ENCODE measurements at places on chromosomes 12 and 14.

DNA sequence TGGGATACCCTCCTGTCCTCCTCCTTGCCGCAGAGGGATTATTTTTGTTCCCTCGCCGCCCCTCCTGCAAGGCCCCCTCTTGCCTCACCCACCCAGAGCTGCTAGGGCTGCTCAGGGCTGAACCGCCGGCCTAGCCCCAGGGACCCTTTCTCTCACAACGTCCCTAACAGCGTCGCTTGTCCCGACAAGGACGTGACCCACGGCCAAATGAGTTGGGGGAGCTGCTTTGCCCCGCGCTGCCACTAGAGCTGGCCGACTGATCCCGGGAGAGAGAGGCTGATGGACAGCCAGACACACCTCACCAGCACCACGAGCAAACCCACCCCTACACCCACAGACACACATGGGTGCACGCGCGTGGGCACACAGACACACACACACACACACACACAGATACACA lies 154.6 kb upstream of the ALG10B start:
- no peak for DNase-seq

GRCh38 chr14:30985796-30986195 lies 39.7 kb upstream of the AP4S1 start:
- DNase-seq, result no peak

DNA sequence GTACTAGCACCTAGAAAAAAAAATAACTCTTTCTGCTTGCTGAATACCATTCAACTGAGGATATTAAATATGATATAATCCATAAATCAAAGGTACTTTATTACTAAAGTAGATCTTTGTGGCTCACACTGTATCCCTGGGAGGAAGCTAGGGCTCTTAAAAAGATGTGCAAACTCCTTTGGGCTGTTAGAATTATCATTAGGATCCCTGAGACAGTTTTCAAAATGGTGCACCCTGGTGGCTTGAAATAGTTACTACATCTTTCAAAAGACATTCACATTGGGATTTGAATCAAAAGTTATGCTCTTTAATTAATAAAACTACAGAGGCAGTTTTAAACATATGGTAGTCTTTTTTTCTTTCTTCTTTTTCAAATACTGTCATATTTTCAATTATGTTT lies 228.5 kb upstream of the G2E3 start:
- no peak for DNase-seq

GRCh38 chr12:108367436-108367835 lies 28.3 kb upstream of the CMKLR1 start:
- DNase-seq, result peak; percentile 30

DNA sequence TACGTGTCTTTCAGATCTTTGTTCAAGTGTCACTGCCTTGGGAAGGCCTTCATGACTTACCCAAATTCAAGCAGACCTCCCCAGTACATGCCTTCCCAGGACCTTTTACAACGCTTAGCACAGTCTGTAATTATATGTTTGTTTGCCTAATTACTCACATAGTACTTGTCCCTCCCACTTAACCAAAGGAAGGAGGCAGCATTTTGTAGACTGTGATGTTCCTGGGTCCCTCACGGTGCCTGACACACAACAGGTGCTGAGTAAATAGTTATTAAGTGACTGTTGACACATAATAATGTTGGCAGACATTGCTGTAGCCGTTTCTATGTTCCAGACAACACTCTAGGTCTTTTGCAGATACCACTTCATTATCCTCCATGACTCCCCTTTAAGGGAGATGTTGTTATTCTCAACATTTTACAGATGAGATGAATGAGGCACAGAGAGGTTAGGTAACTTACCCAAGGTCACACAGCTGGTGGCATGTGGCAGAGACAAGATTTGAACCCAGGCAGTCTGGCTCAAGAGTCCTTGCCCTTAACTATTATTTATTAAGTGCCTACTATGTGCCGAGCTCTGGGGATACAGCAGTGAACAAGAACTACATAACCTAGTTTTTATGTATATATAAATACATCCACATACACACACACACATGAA lies 130.7 kb downstream of the PHETA1 start:
- no peak for DNase-seq

DNA sequence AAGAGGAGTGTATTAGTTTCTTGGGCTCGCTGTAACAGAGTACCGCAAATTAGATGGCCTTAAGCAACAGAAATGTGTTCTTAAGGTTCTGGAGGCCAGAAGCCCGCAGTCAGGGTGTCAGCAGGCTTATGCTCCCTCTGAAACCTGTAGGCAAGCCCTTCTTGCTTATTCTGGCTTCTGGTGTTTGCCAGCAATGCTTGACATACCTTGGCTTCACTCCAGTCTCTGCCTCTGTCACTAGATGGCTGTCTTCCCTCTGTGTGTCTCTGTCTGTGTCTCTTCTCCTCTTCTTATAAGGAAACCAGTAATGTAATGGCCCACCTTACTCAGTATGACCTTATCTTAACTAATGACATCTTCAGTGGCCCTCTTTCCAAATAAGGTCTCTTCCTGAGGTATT lies 85.1 kb downstream of the DERA start:
- DNase-seq, result no peak

DNA sequence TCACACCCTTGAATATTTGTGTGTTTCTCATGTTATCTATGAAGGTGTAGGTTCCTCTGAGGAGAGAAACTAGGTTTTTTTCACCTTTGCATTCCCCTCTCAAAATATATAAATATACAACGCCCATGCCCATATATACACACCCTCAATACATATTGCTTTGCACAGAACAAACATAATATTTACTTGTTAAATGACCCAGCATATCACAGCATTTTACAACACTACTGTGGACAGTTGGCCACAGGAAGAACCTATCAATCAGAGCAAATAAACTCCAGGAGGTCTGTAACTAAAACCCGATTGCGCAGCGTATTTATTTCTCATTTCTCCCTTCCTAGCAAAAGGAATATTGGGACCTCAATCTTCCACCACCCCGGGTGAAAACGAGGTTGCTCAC lies 196.0 kb downstream of the SLC5A8 start:
- no peak for DNase-seq

DNA sequence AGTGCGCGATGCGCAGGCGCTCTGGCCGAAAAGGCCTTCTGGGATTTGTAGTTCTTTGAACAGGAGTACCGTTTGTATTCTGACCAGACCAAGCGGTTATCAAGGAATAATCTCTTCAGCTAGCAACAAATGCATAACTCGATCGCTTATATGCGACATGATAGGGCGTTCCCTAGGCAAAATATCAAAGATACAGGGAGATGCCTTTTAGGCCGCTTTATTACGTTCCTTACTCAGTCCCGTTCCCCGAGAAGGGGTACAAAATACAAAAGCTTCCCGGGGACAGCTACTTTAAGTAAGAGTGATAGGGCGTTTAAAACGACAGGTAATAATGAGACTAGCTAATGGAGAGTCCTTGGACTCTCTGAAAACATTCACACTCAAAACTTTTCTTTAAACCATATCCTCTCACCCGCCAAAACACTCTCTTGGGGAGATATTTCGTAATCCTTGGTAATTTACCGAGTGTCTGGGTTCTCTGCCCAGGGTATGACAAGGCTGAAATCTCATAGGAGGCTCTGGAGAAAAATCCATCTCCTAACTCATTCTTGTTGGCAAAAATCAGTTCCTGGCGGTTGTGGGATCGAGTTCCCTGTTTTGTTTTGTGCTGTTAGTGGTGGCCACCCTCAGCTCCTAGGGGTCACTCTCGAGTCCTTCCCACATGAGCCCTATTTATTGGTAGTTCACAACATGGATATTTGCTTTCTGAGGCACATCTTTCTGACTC lies 412 bp upstream of the SNW1 start:
- DNase-seq, result no peak

DNA sequence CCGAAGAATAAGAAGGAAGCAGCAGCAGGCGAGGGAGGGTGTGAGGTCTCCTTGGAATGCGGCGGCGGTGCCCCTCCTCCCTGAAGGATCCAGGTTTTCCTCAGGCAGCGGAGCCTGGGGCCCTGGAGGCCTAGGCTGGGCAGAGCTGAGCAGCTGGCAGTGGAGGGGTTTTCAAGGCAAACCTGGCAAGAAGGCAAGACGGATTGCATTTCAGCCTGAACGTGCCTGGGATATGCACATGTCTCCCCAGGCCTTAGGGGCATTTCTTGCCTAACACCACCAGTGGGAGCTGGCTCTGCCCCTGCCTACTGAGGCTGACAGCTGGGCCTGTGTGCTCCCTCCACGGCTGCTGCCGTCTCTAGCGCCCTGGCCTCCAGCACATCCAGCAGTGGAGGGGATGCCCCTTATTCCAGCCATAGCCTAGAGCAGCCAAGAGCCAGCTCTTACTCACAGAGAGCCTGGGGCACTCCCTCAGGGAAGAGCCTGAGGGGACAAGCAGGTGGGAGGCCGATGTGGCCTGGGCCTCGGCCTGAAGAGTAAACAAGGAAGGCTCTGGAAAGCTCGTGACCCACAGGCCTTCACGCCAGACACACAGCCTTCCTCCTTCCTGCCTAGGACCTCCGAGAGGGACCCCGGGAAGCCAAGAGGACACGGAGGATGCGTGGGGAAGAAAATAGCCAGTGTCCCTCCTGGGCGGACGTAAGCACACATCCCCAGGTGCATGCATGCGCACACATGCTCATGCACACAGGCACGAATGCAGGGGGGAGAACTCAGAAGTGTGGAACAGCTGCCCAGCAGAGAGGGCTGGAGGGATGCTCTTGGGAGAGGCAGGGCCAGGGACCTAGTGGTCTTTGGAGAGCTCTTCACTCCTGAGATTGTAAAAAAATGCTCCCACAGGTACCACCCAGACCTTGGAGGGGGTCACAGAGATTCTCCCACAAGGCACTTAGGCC lies 23.0 kb upstream of the EIF2B2 start:
- DNase-seq, result no peak

GRCh38 chr12:15387772-15388171 lies 65.5 kb downstream of the PTPRO start:
- no peak for DNase-seq

- DNase-seq, result no peak
Measured at GRCh38 chr12:32334371-32334777, 65.0 kb upstream of the FGD4 start.

DNA sequence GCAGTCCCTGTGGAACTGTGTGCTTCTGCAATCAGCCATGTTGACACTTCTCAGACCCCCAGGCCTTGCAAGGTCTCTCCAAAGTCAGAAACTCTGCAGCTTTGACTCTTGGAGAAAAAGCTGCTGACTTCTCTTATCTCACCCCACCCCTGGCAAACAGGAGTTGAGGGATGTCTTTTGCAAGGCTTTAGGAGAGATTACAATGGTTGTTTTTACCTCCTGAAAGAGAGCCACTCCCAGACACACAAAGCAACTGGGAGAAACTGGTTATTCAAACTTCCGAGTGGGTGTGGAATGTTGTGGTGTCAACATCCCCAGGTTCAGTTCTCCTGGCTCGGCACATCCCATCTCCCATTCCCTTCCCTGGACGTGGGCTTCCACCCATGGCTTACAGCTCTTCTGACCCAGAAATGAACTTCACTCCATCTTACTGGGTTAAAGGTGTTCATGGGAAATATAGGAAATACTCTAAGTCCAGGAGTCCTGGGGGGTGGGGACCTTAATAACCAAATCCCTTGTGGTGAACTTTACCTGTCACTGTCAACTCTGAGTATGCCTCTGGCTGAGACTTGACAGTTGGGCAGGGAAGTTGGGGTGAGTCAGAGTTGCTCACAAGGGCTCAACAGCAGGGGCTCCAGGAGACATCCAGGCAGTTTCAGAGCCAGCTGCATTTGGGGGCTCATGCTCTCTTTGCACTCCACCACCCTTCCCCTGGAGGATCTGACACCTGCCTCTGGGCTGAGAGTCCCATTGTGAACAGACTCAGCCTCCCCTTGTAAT lies 41.9 kb downstream of the CCDC177 start:
- no peak for DNase-seq

DNA sequence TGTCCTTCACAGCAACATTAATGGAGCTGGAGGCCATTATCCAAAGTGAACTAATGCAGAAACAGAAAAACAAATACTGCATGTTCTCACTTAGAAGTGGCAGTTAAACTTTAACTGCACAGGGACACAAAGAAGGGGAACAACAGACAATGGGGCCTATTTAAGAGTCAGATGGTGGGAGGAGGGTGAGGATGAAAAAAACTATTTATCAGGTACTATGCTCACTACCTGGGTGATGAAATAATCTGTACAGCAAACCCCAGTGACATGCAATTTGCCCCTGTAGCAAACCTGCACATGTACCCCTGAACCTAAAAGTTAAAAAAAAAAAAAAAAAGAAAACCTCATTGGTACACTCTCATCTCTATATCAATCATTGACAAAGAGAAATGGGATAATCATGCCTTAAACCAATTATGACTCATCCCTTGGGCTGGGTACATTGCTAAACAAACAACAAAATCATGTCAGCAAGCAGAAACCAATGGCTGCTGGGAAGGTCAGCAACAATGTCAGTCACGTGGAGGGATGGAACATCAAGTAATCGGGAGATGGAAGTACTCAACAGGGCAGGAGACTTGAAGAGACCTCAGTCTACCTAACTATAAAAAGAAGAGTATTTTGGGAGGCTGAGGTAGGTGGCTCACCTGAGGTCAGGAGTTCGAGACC lies 479.2 kb downstream of the RMST start:
- no peak for DNase-seq

DNA sequence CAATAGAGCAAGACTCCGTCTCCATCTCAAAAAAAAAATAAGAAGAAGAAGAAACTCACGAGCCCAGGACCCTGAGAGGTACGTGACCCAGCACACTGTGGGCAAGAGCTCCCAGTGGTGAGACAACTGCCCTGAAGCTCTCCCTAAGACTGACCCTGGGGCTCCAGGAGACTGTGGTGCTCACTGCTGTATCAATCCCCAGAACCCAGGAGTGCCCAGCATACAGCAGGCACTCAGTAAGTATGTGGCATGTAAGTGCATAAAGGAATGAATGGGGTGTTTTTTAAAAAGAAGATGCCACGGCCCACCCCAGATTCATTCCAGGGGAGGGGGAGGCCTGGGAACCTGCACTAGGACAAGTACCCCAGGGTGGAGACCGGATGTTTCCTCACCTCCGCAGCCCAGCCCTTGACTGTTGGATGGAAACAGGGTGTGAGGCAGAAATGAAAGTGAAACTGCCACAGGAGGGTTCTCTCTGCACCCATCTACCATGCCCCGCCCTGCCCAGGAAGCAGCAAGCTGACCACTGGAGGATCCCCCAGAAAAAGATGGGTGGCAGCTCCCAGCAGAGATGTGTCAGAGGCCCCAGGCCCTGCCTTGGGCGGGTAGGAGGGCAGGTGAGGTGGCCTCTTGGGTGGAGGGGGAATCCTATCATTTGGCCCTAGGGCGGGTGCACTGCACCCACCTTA lies 12.2 kb downstream of the ITPK1 start:
- no peak for DNase-seq

GRCh38 chr14:63493246-63493645 lies 49.9 kb downstream of the PPP2R5E start:
- DNase-seq, result no peak
